Aorta (tissue), 5 donors: ENCODE measurements at places on chromosomes 7 and 10.

DNA sequence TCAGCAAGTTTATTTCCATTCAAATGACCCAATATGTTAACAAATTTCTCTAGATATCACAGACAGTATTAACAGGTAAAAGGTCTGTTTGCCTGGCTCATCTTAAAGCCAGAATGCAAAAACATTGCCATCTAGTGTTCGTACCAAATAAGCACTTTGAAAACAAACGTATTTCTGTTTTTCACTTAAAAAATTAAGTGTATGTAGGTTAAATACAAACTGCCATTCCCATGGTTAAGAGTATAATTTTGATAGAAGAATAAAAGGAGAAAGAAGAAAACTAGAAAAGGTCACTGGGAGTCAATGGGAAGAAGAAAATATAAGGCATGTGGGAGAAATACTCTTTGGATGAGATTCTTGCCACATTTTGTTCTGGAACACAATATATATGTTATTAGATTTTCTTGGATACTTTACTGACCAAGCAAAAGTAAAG lies 51.0 kb downstream of the ORC5 start:
- DNase-seq = no peak

DNA sequence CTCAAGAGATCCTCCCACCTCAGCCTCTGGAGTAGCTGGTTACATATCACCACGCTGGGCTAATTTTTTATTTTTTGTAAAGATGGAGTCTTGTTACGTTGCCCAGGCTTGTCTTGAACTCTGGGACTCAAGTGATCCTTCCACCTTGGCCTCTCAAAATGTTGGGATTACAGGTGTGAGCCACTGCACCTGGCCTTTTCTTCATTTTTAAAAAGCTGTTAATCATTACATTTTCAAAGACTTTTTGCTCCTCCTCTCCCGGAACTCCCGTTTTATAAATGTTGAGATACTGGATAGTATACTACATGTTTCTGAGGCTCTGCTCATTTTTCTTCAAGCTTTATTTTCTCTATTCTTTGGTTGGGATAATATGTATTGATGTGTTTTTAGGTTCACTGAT lies 16.4 kb downstream of the AOAH start:
- no peak for DNase-seq

DNA sequence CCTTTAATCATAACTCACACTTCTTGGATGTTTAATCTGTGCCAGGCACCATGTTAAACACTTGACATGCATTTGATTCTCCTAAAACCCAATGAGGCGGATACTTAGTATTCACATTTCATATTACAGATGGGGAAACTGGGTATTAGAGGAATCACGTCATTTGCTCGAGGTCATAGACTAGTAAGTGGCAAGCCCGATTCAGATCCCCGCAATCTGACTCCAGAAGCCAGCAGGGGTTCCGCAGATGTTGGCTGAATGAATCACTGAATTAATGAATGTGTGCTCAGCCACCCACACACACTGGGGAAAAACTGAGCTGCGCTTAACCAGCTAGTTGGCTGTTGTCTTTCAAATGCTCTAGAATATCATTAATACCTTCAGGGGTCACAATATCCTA lies 22.5 kb upstream of the ENO4 start:
- DNase-seq = no peak

DNA sequence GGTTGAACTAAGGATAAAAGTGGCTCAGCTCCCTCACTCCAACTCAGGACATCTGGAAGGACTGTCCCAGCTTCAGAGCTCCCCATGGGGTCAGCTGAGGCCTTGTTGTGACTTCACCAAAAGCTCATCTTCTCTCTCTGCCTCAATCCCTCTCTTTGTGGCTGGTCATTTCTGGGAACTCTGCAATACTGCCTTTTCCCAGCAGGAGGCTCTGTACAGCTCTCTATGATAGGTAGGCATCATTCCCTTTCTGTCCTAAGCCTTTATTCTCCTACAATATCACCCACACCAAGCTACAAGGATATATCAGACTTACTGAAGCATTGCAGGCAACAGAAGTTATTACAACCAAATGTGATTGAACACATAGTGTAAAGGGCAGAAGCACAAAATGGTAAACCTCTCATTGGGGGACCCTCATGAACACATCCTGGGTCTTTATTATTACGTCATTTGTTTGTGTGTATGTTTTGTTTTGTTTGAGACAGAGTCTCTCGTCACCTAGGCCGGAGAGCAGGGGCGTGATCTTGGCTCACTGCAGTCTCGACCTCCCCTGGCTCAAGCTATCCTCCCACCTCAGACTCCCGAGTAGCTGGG lies 36.7 kb upstream of the PRPS1L1 start:
- DNase-seq = no peak

- no peak for DNase-seq
Observed at GRCh38 chr7:100059251-100059739, 9.7 kb downstream of the ZSCAN21 start.

- no peak for DNase-seq
Observed at GRCh38 chr10:70234668-70235447, 1.6 kb upstream of the PPA1 start.

DNA sequence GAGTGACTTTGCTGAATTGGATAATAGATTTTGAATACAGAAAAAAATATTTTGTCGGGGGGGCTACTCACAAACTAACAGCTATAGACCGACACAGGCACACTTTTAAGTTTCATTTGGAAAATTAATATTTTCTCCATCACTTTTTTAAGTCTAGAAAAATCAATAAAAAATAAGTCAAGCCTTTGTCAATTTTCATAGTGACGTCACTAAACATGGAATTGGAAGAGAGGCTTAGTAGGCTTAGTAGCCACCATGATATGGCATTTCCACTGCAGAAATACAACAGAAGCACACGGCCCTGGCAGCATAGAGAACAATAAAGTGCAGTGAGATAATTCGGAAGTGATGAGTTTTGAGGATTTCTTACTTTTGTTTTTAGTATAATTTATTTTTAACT lies 357.2 kb downstream of the RPS24 start:
- no peak for DNase-seq

- no peak for DNase-seq
Observed at GRCh38 chr10:90612276-90612675, 245.6 kb downstream of the HTR7 start.

- DNase-seq = no peak
Observed at GRCh38 chr7:117562759-117563158, 82.9 kb downstream of the CFTR start.

- DNase-seq = no peak
Observed at GRCh38 chr10:389261-389790, 254.1 kb downstream of the ZMYND11 start.

GRCh38 chr10:97096261-97097083 lies 89.3 kb downstream of the SLIT1 start:
- no peak for DNase-seq

GRCh38 chr10:107442035-107442505 lies 277.6 kb upstream of the SORCS1 start:
- DNase-seq = no peak
